DMS79 (cell line): ENCODE measurements at places on chromosomes 1 and 21.

GRCh38 chr1:115753830-115754229 is 14.7 kb downstream of the CASQ2 start:
- DNase-seq = no peak

DNA sequence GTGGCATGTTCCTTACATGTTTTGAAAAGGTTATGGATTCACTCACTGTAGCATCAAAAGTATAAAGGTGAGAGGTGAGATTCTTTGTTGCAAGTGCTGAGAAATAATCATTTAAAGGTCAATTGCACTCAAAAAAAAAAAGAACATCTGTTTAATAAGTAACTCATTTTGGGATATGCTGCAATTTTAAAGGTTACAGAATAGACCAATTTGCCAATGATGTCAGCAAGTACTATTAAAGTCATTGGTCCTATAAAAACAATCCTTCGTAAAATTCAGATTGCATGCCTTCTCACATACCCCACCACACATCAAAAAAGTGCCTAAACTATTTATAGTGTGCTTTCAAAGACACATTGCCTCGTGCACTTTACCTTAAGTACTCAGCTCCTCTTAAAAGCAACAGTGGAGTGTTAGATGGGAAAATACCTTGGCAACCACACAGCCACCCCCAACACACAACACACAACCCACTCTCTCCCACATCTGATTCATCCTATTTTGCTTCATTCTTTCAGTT is 218.2 kb upstream of the ADGRL2 start:
- DNase-seq = no peak

- DNase-seq = no peak
Measured at GRCh38 chr1:241225741-241226140, 131.3 kb downstream of the RGS7 start.

- no peak for DNase-seq
Measured at GRCh38 chr21:45833414-45833813, 148.2 kb upstream of the COL6A1 start.

DNA sequence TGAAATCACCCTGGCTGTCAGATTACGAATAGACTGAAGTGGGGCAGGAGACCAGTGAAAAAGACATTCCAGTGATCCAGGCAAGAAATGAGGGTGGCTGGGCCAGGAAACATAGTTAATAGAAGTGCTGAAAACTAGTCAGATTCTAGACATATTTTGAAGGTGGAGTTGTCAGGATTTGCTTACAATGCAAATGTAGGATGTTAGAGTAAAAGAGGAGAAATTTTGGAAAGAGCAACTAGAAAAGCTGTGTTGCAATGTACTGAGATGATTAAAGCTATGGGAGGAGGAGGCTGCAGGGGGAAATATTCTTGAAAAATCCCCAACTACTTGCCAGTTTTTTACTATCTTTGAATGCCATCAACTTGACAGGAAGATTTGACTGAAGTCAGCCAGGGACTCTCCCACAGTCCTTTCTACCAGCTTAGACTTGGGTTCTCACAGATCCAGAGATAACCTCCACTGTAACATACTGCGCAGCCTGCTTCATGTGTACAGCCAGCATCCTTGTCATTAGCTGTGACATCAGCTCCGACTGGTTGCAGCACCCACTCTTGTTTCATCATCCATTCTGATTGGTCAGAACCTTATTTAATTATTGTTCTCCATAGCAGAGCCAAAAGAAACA is 109.7 kb downstream of the TSEN15 start:
- no peak for DNase-seq

- no peak for DNase-seq
Measured at GRCh38 chr1:35284852-35285251, 16.3 kb downstream of the ZMYM4 start.

DNA sequence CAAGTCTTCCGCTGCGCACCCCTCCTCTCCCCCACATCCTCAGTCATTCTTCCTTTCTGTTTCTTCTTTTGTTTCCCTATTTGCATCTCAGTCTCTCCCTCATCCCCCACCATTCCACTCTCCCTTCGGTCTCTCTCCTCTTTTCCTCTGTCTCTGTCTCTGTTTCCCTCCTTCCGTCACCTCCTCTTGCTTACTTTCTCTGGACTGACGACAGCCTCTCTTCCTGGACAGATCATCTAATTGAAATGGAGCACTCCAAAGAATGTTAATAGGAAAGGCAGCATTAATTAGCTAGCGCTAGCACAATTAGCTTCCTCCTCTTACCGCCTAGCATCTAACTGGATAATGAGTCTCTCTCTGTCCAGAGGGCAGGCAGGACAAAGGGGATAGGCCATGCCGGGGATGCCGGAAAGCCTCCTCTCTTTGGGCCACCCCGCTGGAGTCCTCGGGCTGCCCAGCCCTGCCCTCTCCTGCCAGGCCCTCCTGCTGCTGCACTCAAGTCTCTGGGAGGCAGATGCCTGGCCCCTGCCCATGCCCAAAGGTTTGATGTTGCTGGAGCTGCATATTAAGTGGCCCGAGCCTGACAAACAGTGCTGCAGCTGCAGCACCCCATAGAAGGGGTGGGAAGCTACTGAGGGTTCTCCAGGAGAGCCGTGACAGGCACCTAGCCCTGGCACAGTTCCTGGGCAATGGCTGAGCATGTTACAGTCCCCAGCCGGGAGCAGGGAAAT is 20.8 kb downstream of the DISP3 start:
- peak; percentile 89 for DNase-seq

- no peak for DNase-seq
Measured at GRCh38 chr1:110340207-110340468, 961 bp downstream of the RBM15 start.

DNA sequence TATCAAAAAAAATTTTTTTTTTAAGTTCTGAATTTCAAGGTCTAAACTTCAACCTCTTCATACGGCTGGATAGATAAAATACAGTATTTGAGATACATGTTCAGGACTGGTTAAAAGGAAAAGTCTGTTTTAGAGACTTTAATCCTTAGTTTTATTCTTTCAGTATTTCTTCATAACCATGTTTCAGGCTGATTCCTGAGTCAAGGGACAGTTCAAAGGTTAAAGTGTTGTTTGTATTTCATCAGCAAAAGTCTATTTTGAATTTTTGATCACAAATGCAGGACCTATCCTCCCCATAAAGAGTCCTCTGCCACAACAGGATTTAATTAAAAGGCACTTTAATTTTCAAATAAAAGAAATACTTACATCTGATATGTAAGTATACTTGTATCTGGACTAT is 53.5 kb downstream of the SELENOF start:
- no peak for DNase-seq

GRCh38 chr1:99474350-99474893 is 171.5 kb upstream of the PALMD start:
- DNase-seq = no peak

DNA sequence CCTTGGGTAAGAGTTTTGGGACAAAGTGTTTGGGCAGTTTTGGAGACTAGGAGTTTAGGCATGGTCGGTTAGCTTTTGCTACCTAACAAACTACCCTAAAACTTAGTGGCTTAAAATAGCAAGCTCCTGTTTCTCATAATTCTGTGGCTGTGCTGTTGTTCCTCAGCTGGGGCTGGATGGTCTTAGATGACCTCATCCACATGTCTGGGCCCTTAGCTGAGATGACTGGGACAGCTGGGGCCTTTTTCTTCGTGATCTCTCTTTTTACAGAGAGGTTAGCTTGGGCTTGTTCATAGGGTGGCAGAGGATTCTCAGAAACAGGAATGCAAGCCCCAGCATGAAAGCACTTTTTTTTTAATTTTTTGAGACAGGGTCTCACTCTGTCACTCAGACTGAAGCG is 6.6 kb downstream of the ATP1A4 start:
- no peak for DNase-seq

- no peak for DNase-seq
Measured at GRCh38 chr1:197081117-197081753, 14.2 kb upstream of the F13B start.

DNA sequence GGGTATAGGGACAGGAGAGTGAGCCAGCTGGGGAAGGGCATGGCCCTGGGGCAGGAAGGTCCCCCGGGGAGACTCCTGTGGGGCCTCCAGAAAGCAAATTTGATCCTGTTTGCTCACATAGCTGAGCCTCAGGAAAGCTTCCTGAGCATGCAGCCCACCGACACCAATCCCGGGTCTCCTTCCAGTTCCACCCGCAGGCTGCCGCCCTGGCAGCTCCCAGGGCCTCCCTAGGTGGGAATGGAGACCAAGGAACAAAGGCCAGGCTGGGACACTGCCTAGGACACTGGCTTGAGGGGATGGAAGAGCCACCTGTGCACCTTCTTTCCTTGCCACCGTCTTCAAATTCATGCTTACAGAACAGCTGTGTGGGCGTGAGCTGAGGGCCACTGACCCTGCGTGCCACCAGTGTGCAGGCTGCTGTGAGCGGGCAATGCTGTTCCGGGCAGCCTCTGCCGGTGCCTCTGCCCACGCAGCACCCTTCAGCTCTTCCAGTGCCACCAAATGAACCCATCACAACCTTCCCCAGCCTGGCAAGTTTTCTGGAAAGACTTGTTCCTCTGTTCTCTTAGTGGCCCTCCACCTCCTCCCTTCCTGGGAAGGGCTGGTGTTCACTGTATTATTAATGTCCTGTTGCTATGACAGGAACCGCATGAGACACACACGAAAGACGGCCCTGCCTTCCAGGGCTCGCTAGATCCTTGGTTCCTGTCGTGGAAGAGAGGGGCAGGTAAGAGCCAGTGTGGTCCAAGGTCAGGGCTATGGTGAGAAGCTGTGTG is 53.6 kb downstream of the ACBD3 start:
- DNase-seq = no peak

GRCh38 chr1:17251246-17251645 is 2.3 kb downstream of the PADI3 start:
- DNase-seq = no peak

- no peak for DNase-seq
Measured at GRCh38 chr1:229993060-229993459, 74.0 kb upstream of the GALNT2 start.

- DNase-seq = no peak
Measured at GRCh38 chr1:37817481-37817880, 9.5 kb upstream of the YRDC start.

DNA sequence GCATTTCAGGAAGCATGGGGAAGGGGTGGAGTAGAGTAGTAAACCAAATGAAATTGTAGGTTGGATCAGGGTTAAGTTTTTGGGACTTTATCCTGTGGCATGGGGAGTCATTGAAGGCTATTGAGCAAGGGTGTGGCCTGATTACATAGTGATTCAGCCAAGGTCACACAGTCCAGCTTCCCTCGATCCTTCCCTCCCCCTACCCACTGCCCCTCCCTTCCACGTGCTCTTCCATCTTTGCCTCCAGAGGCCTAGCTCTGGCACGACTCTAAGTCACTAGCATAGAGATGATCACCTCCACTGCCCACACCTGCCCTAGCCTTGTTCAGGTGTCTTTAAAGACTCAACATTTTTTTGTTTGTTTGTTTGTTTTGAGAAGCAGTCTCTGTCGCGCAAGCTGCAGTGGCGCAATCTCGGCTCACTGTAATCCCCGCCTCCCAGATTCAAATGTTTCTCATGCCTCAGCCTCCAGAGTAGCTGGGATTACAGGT is 37.2 kb upstream of the SLC9A1 start:
- no peak for DNase-seq

DNA sequence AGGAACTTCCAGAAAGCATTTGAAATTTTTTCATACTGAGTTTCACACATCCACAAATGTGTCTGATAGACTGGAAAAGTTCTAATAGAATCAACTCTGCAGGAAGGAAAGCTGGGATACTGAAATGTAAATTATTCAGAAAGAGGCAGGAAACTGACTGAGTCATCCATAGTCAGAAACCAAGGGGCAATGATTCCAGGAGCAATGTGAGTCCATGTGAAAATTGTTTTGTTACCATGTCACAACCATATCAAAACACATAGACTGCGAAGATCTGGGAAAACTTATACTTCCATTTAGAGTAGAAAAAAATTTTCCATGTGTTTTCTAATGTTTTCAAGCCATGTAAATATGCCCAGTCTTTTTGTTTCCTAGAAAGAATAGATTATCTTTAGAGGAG is 142.3 kb upstream of the TMPRSS15 start:
- DNase-seq = no peak

DNA sequence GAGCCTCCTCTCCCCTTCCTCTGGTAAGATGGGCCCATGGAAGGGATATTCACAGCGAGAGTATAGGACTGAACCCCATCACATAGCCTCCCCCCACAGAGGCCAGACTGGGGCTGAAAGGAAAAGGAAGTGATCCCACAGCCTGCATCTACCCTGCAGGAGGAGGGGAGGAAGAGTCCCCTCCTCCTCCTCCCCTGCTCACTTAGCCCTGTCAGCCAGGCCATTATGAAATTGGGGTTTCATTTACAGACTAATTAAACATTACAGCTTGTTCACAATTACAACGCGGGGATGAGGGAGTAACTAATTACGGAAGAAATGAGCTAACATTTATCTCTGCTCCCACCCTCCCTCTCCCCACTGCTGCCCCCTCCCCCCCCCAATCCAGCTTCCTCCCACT is 25.4 kb downstream of the DMAP1 start:
- DNase-seq = no peak

DNA sequence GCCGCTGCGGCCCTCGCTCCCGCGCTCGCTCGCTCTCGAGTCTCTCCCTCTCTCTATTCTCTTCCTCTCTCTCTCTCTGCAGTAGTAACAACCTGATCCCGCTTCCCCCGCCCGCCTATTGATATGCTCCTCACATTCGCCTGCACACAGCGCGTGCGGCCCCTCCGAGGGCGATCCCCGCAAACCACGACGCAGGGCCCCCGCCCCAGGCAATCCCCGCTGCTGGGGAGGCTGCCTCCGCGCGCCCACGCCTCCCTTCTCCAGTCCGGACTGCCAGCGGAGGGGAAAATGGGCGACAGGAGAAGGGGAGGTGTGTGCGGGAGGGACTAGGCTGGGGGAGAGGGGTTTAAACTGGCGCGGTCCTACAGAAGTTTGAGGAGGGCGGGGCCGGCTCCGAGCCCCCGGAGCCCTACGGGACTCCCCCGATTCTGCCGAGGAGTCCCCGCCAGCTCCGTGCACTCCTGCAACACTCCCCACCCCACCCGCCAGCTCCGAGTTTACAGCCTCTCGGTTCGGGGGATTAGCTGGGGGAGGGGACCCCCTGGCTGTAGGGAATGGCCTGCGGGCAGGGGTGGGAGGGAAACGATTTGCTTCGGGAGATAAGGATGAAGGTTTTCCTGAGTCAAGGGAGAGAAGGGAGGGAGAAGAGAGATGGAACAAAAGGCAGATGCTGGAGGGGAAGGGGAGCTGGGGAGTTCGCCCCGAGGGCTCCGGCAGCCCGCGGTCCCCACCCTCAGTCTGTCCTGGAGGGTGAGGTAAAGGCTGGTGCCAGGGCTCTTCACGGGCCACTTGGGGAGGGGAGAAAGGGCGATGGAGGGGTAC is 66.6 kb downstream of the SYT2 start:
- no peak for DNase-seq

GRCh38 chr1:90709535-90709934 is 7.6 kb downstream of the BARHL2 start:
- no peak for DNase-seq
